Epithelial cell of proximal tubule (primary cell): ENCODE measurements at places on chromosomes 7 and 10. TPM values are rescaled to one million over a fixed set of nuclear protein-coding genes. Genes with fewer than 3 reads are reported as not detected.

Gene RAB11FIP2
- 6.1 and 8.5 TPM in 2 replicates for total RNA-seq

GRCh38 chr7:28217143-28217542 is 36.5 kb upstream of the JAZF1 start:
- DNase-seq = no peak

GRCh38 chr10:71177651-71178199 is 34.6 kb upstream of the UNC5B start:
- no peak for DNase-seq

GRCh38 chr7:18895456-18895855 is 222.0 kb downstream of the TWIST1 start:
- peak; percentile 39 for DNase-seq

DNA sequence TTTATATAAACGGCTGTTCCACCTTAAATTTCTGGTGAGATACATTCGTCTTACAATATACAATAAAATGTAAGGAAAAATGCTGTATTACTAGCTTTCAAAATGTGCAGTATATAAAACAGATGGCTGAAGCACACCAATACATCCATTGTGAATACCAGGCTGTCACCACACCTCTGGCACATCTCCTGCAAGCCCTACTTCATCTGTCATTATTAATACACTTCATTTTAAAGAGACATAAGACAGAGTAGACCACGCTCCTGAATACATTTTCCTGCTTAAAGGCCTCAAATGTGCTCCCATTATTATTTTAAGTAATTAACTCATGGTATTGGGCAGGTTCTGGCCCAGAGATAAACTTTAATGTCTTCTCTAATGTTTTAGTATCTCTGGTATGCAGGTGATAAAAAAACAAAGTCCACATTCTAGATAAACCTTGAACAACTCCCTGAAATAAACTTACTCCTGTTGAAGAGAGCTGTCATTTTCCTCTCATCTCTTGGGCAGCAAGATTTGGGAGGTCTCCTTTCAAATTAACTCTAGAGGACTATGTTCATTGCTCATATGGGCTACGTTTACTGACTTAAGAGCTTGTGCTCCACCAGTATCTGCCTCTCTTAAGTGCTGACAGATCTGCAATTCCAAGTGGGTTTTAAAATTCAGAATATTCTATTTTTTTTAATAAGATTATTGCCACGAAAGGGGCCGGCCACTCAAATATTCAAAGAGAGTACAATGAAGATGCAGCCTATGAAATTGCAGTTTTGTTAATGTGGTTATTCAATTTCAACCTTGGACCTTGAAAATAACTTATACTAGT is 396.5 kb upstream of the SEMA3D start:
- DNase-seq = no peak

Gene FAM180A
- total RNA-seq = not detected in 2 replicates

DNA sequence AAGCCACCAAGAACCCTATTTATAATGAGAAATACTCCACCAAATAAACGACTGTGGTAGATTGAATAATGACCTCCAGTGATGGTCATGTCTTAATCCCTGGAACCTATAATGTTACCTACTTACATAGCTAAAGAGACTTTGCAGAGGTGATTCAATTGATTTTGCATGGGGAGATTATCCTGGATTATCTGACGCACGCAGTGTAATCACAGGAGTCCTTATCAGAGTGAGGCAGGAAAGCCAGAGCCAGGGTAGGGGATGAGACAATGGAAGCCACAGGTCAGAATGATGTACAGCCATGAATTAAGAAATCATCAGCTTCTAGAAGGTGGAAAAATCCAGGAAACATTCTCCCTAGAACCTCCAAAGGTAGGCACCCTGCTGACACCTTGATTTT is 286.4 kb upstream of the SP4 start:
- no peak for DNase-seq

- DNase-seq = no peak
Measured at GRCh38 chr7:143248761-143249354, 14.4 kb upstream of the GSTK1 start.

GRCh38 chr7:87645446-87645845 is 17.2 kb downstream of the RUNDC3B start:
- DNase-seq = no peak

DNA sequence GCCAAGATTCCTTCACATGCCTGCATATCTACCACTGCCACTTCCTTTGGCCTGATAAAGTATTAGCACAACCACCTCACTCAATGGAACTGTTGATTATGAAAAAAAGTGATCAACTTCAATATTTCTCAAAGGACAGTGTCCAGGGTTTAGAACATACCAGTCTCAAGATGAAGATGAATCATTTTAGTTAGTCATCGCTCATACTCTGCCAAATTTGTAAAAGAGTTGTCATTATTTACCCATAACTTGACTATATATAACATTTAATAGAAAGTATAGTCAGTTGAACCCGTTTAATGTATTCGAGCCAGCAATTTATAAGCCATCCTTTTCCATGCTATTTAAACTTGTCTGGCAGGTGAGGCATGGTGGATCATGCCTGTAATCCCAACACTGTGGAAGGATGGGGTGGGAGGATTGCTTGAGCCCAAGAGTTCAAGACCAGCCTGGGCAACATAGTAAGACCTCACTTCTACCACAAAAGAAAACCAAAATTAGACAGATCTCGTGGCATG is 33.2 kb downstream of the SPAM1 start:
- no peak for DNase-seq

Gene KMT2C
- 11.9 and 18.0 TPM in 2 replicates for total RNA-seq

Gene CRPPA
- total RNA-seq = 0.52 and 1.8 TPM in 2 replicates

DNA sequence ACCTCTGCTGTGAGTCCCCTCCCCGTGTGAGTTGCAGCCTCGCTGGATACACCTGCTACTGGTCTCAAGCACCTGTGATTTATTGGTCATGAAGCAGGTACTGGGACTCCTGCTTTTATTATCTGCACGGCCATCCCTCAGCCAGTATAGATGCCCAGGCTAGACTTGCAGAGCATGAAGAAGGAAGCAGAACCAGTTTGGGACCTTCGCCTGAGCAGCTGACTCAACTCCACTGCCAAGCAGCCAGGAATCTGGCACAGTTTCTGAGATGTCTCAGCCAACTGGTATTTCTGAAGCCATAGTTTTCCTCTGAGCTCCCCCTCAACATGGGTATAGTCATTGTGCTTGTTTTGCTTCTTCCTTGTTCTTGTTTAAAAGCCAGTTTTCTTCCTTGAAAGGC is 28.0 kb upstream of the SLC39A12 start:
- DNase-seq = peak; percentile 61

DNA sequence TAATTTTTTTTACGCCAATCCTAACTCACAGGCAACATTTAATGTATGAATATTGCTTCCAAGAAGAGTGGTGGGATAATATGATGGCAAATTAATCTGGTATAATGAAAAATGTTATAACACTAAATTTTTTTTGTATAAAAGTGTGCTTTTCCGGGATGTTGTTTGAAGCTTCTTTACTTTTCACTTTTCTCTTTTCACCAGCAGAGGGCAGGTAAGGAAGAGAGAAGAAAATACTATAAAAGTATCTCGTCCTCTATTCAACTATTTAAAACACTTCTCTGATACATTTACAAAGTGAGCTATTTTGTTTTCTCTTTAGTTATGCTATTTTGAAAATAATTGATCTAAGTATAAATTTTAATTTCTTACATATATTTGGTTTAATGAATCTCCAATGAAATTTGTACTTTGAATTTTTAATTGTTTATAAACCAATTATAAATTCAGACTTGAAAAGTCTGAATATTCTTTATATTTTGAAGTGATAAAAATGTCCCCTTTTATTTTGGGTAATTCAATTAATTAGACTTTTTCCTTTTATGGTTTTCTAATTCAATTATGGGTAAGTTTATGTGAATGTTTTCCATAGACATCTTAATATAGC is 20.7 kb upstream of the CFTR start:
- DNase-seq = no peak

GRCh38 chr7:127476618-127477017 is 84.1 kb upstream of the ZNF800 start:
- no peak for DNase-seq

Gene NUTM2D
- total RNA-seq = 0.65 and 1.0 TPM in 2 replicates

GRCh38 chr10:16856567-16856966 is 39.3 kb upstream of the RSU1 start:
- DNase-seq = no peak

DNA sequence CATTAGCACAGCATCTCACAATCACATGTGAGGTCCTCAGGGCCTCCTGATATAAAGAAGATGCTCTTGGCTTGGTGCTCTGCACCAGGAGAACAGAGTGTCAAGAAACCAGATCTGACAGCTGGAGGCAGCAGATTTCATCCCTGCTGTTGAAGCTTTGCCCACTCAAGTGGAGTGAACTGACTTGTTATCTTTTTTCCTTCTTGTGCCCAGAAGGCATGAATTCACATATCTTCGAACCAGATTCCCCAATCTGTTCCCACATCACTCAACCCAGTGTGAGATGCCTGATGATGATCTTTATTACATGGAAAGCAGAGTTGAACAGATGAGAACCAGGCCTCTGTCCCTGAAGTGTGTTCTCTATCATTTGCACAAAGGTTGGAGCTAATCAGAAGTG is 521.0 kb downstream of the SORCS1 start:
- no peak for DNase-seq

Gene PLEKHA1
- 58.5 and 84.6 TPM in 2 replicates for total RNA-seq

GRCh38 chr7:132333301-132333700 is 243.0 kb downstream of the PLXNA4 start:
- no peak for DNase-seq
